Right lobe of liver (tissue), 6 donors: ENCODE measurements at places on chromosomes 5 and 9.
A peak's percentile ranks its signal among the peaks of the same experiment; 100 is the strongest.

GRCh38 chr5:116583862-116584222 lies 9.2 kb upstream of the SEMA6A start:
- H3K4me1 ChIP-seq = no peaks in the 10 kb centered on the region
- H3K36me3 ChIP-seq = no peaks in the 10 kb centered on the region
- DNase-seq = no peak
- no peak overlapping the region for H3K27ac ChIP-seq

DNA sequence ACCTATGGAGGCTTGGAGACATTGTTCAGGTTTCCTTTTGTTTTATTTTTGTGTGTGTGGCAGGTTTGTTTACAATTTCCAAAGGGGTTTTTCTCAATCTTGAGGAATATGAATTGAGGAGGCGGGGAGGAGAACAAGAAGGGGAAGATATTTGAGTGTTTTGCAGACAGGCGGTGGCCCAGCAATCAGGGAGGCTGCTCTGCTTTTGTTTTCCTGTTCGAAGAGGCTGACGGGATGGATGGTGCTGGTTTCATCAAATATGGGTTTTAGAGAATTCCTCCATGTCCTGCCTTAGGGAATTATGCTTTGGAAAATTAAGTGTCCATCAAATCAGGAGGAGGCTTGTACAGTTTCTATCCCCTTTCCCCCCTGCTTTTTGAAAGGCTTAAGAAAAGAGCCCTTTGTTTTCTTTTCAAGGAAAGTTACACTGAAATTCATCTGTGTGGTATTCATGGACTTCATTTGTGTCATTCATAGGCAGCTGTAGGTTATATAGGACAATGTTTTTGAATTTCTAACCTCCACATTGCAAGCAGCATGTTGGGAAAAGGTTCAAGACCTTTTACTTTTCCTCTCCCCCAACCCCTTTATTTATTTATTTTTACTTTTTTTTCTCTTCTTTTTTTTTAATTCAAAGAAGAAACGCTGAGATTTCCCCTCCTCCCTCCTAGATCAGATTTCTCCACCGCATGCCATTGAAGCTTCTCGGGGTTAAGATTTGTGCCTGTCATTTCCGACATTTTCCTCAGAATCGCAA lies 107.4 kb downstream of the ZNF462 start:
- no peak for DNase-seq
- H3K27ac ChIP-seq = no peak overlapping the region
- H3K36me3 ChIP-seq = no peaks in the 10 kb centered on the region
- no peaks in the 10 kb centered on the region for H3K27me3 ChIP-seq
- no peaks in the 10 kb centered on the region for H3K4me1 ChIP-seq

GRCh38 chr5:488744-489688 lies 35.2 kb downstream of the SLC9A3 start:
- H3K4me1 ChIP-seq = no peaks in the 10 kb centered on the region
- H3K27ac ChIP-seq = no peak overlapping the region
- no peaks in the 10 kb centered on the region for H3K27me3 ChIP-seq
- DNase-seq = no peak
- no peaks in the 10 kb centered on the region for H3K36me3 ChIP-seq

DNA sequence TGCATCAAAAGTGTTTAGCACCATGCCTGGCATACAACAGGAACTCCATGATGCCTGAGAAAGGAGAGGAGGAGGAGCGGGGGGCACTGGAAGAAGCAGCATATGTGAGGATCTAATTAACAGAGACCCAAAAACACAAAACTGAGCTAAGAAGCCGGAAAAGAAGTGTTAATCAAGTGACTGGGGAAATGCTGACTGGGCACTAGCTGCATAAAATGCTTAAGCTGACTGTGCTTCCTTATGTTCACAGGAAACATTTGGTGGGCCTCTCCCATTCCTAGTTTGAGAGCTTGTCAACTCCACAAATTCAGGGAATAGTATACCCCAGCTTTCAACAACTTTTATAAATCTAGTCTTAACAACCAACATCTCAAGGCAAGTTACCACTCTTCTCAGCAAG lies 26.6 kb downstream of the DEPDC1B start:
- H3K36me3 ChIP-seq = no peaks in the 10 kb centered on the region
- no peaks in the 10 kb centered on the region for H3K27me3 ChIP-seq
- no peak overlapping the region for H3K27ac ChIP-seq
- H3K4me1 ChIP-seq = no peaks in the 10 kb centered on the region

GRCh38 chr5:31898036-31898632 lies 259.2 kb downstream of the PDZD2 start:
- no peaks in the 10 kb centered on the region for H3K36me3 ChIP-seq
- DNase-seq = no peak
- no peaks in the 10 kb centered on the region for H3K27me3 ChIP-seq

GRCh38 chr5:64612344-64612961 lies 77.8 kb upstream of the SHISAL2B start:
- no peak overlapping the region for H3K4me3 ChIP-seq

GRCh38 chr9:17280350-17281012 lies 145.6 kb downstream of the CNTLN start:
- no peak for DNase-seq
- H3K36me3 ChIP-seq = no peaks in the 10 kb centered on the region
- H3K27me3 ChIP-seq = no peaks in the 10 kb centered on the region
- H3K27ac ChIP-seq = no peak overlapping the region

- no peak overlapping the region for H3K4me3 ChIP-seq
- H3K27ac ChIP-seq = no peak overlapping the region
- no peaks in the 10 kb centered on the region for H3K27me3 ChIP-seq
- peak; percentile 55 for DNase-seq
- no peaks in the 10 kb centered on the region for H3K36me3 ChIP-seq
Observed at GRCh38 chr5:56123531-56124243, 109.4 kb downstream of the ANKRD55 start.

DNA sequence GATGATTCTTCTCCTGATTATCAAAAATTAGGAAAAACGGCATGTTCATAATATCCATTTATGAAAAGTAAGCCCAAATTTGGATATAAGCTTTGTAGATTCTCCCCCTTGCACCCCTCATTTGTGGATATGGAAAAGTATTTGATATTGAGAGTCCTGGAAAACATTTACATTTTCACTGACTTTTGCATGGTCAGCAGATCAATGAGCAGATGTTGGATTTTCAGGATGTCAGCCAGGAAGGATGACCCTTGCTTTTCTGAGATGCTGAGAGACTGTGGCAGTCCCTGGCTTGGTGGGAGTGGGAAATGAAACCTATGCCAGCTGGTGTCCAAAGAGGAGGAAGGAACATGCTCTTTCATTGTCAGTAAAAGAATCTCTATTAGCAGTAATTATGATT lies 410.8 kb downstream of the DMAC1 start:
- H3K4me3 ChIP-seq = no peak overlapping the region
- no peak for DNase-seq
- no peaks in the 10 kb centered on the region for H3K4me1 ChIP-seq
- H3K36me3 ChIP-seq = no peaks in the 10 kb centered on the region

DNA sequence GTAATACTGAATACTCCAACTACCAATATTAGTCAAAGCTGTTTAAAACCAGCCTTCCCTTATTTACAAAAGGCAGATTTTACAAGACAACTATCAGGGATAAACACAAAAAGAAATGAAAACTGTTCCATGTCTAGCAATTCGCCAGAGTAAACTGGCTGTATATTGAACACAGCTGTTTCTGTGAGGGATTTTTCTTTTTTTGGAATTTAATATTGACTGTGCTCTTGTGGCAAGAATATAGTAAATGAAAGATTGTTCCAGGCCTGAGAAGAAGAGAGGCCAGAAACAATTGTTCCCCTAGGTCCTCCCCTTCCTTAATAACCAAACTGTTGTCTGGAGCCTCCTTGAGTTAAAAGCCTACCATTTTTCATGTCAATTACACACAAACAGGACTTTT lies 188.6 kb downstream of the PDE4D start:
- H3K4me3 ChIP-seq = no peak overlapping the region
- no peaks in the 10 kb centered on the region for H3K27me3 ChIP-seq
- no peaks in the 10 kb centered on the region for H3K36me3 ChIP-seq
- H3K27ac ChIP-seq = no peak overlapping the region

DNA sequence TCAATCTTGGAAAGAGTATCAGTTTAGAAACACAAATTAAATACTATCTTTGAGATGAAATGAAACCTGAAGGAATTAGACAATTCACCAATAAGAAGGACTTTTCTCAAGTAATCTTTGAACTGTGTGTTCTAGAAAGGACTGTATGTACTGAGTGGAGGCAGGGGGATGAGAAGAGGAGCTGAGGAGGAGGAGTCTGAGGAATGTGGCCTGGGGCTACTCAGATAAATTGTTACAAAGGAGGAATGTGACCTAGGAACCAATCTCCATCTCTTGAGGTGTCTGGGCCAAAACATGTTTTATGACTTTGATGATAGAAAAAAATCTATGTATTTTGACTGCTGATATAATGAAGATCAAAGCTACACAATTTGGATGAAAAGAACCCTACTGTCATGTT lies 124.3 kb upstream of the ANKRD55 start:
- no peak overlapping the region for H3K4me3 ChIP-seq
- H3K27ac ChIP-seq = no peak overlapping the region
- DNase-seq = no peak
- H3K27me3 ChIP-seq = no peaks in the 10 kb centered on the region

- no peaks in the 10 kb centered on the region for H3K36me3 ChIP-seq
- H3K27me3 ChIP-seq = no peaks in the 10 kb centered on the region
- no peaks in the 10 kb centered on the region for H3K4me1 ChIP-seq
- DNase-seq = no peak
Observed at GRCh38 chr9:14403081-14403480, 89.1 kb upstream of the NFIB start.

- H3K27ac ChIP-seq = peak overlapping the region; percentile 97
- H3K27me3 ChIP-seq = no peaks in the 10 kb centered on the region
- peaks cover 22% of the 10 kb centered on the region for H3K4me1 ChIP-seq
- no peaks in the 10 kb centered on the region for H3K36me3 ChIP-seq
- peak; percentile 1 for DNase-seq
Observed at GRCh38 chr9:109504689-109505088, 6.6 kb upstream of the PTPN3 start.

GRCh38 chr9:33697171-33697570 lies 98.2 kb upstream of the PRSS3 start:
- no peaks in the 10 kb centered on the region for H3K4me1 ChIP-seq
- no peaks in the 10 kb centered on the region for H3K27me3 ChIP-seq
- no peak for DNase-seq
- H3K27ac ChIP-seq = no peak overlapping the region

- H3K27me3 ChIP-seq = no peaks in the 10 kb centered on the region
- H3K27ac ChIP-seq = no peak overlapping the region
- H3K4me1 ChIP-seq = no peaks in the 10 kb centered on the region
- H3K36me3 ChIP-seq = no peaks in the 10 kb centered on the region
- H3K4me3 ChIP-seq = no peak overlapping the region
Observed at GRCh38 chr5:125972706-125973105, 450.5 kb upstream of the GRAMD2B start.

DNA sequence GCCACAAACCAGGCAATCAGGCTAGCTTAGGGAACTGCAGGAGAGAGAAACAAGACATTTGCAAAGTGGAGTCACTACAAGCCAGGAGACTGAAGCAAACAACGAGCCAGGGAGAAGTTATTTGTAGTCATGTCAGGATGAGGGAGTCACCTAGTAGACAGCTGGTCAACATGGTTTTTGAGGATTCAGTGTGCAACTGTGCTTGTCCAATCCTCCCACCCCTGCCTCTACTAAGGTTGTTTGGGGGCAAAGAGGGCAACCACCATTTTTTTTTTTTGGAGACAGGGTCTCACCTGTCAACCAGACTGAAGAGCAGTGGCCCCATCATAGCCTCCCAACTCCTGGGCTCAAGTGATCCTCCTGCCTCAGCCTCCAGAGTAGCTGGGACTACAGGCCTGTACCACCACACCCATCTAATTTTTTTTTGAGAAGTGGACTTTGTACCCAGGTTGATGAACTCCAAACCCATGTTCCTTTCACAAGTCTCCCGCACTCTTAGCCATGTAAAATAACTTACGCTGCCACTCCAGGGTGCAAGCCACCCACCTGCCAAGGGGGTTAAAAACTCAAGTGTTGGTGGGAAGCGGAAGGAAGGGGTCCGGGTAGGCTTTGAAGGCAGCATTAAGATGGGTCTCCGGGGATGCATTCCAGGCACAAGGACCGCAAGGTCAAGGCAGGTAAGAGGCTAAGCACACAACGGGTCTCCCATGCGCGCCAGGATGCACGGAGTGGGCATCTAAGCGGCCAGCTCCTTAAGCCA lies 995 bp downstream of the RPL35 start:
- H3K4me3 ChIP-seq = peak overlapping the region; percentile 86
- H3K27ac ChIP-seq = peak overlapping the region; percentile 88
- no peak for DNase-seq
- H3K36me3 ChIP-seq = peaks cover 37% of the 10 kb centered on the region

GRCh38 chr9:71685988-71686387 lies 82.3 kb downstream of the CEMIP2 start:
- peak overlapping the region; percentile 1 for H3K27ac ChIP-seq
- DNase-seq = no peak
- H3K4me1 ChIP-seq = peaks cover 17% of the 10 kb centered on the region
- H3K27me3 ChIP-seq = no peaks in the 10 kb centered on the region
- H3K4me3 ChIP-seq = no peak overlapping the region

- no peaks in the 10 kb centered on the region for H3K36me3 ChIP-seq
- H3K27me3 ChIP-seq = no peaks in the 10 kb centered on the region
- no peaks in the 10 kb centered on the region for H3K4me1 ChIP-seq
Observed at GRCh38 chr9:33687779-33688178, 107.6 kb upstream of the PRSS3 start.

- DNase-seq = peak; percentile 36
- no peaks in the 10 kb centered on the region for H3K27me3 ChIP-seq
- no peak overlapping the region for H3K27ac ChIP-seq
- H3K36me3 ChIP-seq = no peaks in the 10 kb centered on the region
- no peaks in the 10 kb centered on the region for H3K4me1 ChIP-seq
- no peak overlapping the region for H3K4me3 ChIP-seq
Observed at GRCh38 chr5:135445306-135445985, 1.7 kb downstream of the DCANP1 start.

- H3K36me3 ChIP-seq = no peaks in the 10 kb centered on the region
- no peaks in the 10 kb centered on the region for H3K27me3 ChIP-seq
- H3K4me1 ChIP-seq = no peaks in the 10 kb centered on the region
- H3K4me3 ChIP-seq = no peak overlapping the region
- no peak overlapping the region for H3K27ac ChIP-seq
Observed at GRCh38 chr5:118325931-118326330, 662.4 kb downstream of the DTWD2 start.

DNA sequence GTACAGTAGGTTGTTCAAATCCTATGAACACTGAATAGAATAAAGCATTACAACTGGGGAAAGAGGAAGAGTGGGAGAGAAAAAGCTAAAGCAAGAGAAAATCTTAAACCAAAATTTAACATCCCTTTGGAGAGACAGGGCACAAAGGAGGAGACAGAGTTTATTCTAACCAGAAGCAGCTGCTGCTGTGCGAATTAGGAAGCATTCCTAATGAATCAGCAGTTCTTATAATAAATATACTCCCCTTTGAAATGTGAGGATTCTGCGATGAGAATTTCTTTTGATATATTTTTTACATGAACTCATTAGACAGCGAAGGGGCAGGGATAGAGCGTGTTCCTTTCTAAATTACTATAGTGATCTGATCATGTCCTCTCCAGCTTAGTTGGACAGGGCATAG lies 233.4 kb downstream of the DENND1A start:
- H3K4me3 ChIP-seq = no peak overlapping the region
- no peak for DNase-seq
- no peak overlapping the region for H3K27ac ChIP-seq

GRCh38 chr5:112929336-112930081 lies 7.5 kb upstream of the REEP5 start:
- no peak overlapping the region for H3K4me3 ChIP-seq
- DNase-seq = no peak
- no peaks in the 10 kb centered on the region for H3K36me3 ChIP-seq
- H3K4me1 ChIP-seq = no peaks in the 10 kb centered on the region
